ENCODE measurements at places on chromosomes 3 and 15. TPM values are rescaled to one million over a fixed set of nuclear protein-coding genes. Genes with fewer than 3 reads are reported as not detected.

DNA sequence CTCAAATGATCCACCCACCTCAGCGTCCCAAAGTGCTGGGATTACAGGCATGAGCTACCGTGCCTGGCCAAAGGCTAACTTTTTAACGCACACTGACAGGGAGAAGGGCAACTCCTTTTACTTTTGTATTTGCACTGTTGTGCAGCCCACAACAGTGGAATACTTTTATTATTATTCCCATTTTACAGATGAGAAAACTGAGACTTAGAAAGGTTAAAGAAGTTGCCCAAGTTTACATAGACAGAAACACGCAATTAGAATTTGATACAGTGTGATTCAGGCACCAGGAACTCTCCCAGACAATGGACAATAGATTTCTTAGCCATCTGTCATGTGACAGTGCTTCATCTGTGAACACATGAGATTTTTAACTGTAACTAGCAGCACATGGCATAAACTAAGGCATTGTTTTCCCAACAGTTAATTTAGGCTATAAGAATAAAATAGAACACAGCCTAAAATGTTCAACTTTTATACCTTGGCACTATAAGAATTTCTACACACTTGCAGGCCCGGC lies 18.8 kb downstream of the STAG1 start:
- DNase-seq, result no peak

- no peak for DNase-seq
These were observed 164.8 kb upstream of the BHLHE40 start for GRCh38 chr3:4814305-4814903.

CMTM7 gene
- total RNA-seq, result 49.0 TPM

GRCh38 chr3:53630547-53630946 lies 136.1 kb downstream of the CACNA1D start:
- DNase-seq, result no peak

DNA sequence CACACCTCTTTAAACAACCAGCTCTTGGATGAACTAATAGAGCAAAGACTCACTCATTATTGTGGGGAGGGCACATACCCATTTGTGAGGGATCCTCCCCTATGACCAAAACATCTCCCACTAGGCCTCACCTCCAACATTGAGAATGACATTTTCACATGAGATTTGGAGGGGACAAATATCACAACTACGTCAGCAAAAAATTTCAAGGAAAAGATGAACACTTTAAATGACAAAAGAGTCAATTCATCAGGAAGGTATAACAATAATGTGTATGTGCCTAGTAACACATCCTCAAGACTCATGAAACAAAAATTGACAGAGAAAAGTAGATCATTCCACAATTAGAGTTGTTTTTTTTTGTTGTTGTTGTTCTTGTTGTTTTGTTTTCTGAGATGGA lies 38.4 kb upstream of the CHD2 start:
- DNase-seq, result no peak

DNA sequence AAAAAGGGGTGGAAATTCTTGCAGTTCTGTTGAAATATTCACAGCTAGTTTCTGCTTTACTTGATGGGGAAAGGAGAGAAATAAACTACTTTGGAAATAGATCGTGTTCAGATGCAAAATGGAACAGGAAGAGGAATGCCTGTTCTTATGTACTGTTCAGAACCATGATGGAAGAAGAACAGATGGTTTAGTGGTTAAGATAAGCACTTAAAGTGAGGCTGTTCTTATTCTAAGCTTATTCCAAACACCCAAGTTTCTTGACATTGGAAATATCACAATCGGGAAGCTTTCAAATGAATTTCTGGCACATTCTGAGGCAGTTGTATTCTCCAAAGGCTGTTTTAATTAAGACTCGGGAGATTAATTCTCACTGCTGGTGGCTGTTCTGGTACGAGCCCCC lies 228.5 kb downstream of the LSAMP start:
- DNase-seq, result no peak

CAMK2N2 gene
- not detected for total RNA-seq

GRCh38 chr15:69529141-69529540 lies 76.5 kb downstream of the RPLP1 start:
- no peak for DNase-seq

GRCh38 chr3:59136081-59136480 lies 86.3 kb upstream of the CFAP20DC start:
- no peak for DNase-seq

GRCh38 chr15:36778531-36778930 lies 199.1 kb downstream of the CDIN1 start:
- no peak for DNase-seq

Data from activated naive CD8-positive, alpha-beta T cell treated with anti-CD3 and anti-CD28 coated beads, Interleukin-2, amount 10 ng/mL, durations not matched to agents 7 days and 5 days (primary cell).